ENCODE measurements at places on chromosomes 16 and 17.
A peak's percentile ranks its signal among the peaks of the same experiment; 100 is the strongest.

- no peak for DNase-seq
Observed at GRCh38 chr17:31425282-31426040, 34.0 kb downstream of the RAB11FIP4 start.

GRCh38 chr16:72620348-72620747 is 427.6 kb downstream of the ZFHX3 start:
- no peak for DNase-seq

- no peak for DNase-seq
Observed at GRCh38 chr17:74316220-74316619, 9.8 kb upstream of the KIF19 start.

- no peak for DNase-seq
Observed at GRCh38 chr16:70691223-70692129, 5.6 kb upstream of the MTSS2 start.

DNA sequence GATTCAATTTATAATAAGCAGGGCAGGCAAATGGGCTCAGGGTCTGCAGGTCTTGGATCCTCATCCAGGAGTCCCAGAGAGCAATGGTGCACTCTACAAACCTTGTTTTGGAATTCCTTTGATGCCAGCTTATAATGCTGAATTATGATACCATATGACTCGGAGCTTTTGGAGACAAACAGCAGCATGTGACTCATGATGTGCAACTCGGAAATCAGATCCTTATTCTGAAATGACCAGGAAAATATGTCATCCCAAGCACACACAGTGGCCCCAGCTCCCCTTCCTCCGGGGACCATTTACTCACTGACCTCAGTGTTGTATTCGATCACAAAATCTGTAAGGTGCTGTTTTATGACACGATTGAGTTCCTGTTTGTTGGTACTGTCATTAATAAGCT is 20.2 kb upstream of the UMOD start:
- DNase-seq: no peak

DNA sequence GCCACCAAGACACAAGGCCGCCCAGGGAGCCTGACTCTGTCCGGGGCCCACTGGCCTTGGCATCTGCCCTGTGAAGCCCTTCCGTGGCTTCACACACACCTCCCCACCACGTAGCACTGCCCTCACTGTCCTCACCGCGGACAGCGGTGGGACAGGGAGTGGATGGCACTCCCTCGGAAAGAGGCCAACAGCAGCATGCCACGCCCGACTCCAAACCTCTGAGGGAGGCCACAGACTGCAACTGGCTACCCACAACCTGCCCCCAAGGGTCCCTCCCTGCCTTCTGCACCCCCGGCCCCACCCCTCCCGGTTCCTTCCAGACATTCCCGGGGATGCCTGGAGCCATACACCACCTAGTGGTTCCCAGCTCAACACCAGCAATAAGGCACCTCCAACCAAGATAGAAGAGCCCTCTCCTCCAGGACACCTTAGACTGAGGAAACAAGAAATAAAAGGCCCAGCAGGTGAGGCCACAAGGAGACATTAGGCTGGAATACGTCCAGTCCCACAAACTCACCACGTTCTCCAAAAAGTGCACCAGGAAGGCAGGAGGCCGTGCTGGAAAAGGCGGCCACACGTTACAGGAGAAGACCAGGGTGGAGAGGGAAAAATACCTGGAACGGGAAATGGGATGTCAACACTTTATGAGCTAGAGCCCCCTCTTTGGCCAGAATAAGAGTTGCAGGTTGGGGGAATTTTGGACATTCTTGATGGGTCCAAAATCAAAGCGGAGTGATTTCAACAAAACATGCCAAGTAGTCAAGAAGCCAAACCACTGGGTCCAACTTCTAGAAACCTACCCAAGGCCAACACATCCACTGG is 310.0 kb downstream of the SOX9 start:
- DNase-seq: no peak

- no peak for DNase-seq
Observed at GRCh38 chr17:31488982-31489294, 97.5 kb downstream of the RAB11FIP4 start.

- no peak for DNase-seq
Observed at GRCh38 chr17:68972119-68972704, 17.0 kb upstream of the ABCA8 start.

DNA sequence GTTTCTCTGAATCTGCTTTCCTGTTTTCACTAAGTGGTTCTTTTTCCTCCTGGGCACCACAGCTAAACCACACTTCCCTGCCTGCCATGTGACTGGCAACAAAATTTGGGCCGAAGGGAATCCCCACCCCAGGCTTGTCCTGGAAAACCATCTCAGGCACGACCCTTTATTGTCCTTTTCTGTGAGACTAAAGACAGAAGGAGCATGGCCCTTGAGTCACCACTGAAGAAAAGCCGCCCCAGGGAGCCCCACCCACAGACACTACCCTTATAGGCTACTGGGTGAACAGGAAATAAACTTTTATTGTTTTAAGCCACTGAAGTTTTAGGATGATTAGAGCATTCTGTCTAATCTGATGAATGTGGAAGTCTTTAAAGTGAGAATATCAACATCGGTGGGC is 88.6 kb upstream of the BRD7 start:
- no peak for DNase-seq

DNA sequence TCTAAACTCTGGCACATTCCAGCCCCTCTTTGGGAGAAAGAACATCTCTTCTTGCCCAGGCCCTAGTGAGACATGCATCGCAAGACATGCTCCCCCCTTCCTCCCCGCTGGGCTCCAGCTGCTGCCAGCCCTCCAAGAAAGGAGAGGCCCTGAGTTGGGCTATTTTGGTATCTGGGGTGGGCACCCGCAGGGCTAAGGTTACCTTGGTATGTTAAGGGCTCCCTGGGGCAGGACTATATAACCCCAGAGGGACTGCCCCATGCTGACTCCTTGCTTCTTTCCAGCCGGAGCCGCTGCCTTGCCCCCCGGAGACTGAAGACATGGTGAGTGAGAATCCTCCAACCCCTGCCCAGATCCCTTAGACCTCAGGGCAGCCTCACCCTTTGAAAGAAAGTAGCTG is at the start of gene MYL11:
TSS of gene MYL11 (plus strand) at position 265 of the 400 bp plus-strand sequence. CDS start at position 321, 56 bp downstream.
- DNase-seq: no peak

DNA sequence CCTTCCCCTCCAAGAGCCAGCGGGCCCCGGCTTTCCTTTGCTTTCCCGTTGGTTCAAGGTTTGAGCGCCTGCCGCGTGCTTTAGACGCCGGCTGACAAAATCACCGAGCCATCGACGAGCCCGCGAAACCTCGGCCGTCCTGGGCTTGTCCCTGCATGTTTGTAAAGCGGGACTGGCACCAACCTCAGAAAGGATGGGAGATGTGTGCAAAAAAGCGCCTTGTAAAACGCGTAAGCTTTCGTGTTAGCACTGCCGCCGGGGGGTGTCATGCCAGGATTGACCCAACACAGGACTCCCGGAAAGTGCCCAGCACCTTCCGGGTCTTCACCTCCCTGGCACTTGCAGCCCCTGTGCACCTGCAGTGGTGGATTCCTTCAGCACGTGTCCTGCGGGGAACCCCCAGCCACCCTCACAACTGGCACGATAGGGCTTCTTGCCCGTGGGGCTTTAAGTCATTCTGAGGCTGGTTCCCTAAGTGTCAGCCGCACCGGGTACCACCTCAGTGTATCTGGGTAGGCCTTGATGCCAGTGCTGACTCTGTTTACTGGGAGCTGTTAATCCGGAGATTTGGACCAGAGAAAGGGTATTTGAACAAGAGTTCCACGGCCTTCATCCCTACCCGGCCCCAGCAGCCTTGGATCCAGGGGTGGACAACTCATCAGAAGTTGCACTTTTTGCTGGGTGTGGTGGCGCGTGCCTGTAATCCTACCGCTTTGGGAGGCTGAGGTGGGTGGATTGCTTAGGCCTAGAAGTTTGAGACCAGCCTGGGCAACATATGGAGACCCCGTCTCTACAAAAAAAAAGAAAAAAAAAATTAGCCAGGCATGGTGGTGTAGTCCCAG is 817 bp downstream of the NDUFAF8 start:
- peak; percentile 27 for DNase-seq

GRCh38 chr16:50615891-50616290 is 65.2 kb downstream of the SNX20 start:
- DNase-seq: no peak

- no peak for DNase-seq
Observed at GRCh38 chr17:76527430-76528111, 9.9 kb downstream of the CYGB start.

GRCh38 chr17:80866050-80866793 is 125.4 kb upstream of the CHMP6 start:
- peak; percentile 52 for DNase-seq

DNA sequence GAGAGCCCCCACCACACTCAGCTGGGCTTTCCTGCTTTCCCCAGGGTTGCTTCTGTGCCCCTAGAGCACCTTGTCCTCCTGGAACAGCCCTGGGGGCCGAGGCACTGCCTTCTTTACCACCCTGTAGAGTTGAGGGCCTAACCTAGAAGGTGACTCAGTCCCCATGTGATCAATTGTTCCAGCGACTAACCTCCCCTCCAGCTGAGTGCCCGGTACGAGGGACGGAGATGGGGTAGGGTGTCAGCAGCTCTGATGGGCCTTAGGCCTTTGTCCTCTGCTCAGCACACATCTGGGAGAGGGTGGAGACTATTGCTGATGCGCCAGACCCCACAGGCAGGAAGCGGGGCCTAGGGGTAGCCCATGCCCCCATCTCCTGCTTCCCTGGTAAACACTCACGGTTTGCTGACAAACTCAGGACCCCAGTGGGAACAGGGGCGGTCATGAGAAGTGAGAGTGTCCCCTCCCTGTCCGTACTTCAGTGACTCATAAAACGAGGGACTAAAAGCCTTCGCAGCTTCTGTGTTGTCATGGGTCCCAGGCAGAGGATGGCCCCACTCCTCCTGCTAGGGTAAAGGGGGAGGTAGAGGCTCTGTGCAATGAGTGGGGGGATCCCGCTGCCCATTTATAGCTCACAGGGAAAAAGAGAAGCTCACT is 33.1 kb downstream of the NECAB2 start:
- no peak for DNase-seq

GRCh38 chr16:64809876-64810629 is 311.8 kb downstream of the CDH11 start:
- DNase-seq: no peak

DNA sequence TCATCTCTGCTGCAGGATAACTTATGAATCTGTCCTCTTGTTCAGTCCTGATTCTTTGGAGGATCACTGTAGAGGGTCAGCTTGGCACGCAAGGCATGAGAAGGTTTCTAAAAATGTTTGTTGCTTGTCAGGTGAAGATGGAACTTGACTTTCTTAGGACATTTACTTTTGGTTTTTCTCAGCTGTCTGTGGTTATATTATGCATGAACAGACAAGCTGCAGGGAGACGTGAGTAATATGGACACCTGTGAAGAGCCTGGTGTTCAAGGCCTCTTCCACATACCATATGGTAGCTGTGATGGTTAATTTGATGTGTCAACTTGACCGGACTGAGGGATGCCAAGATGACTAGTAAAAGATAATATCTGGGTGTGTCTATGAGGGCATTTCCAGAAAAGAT is 270.2 kb upstream of the CPHXL start:
- no peak for DNase-seq

- no peak for DNase-seq
Observed at GRCh38 chr16:1659031-1659430, 19.0 kb upstream of the JPT2 start.

DNA sequence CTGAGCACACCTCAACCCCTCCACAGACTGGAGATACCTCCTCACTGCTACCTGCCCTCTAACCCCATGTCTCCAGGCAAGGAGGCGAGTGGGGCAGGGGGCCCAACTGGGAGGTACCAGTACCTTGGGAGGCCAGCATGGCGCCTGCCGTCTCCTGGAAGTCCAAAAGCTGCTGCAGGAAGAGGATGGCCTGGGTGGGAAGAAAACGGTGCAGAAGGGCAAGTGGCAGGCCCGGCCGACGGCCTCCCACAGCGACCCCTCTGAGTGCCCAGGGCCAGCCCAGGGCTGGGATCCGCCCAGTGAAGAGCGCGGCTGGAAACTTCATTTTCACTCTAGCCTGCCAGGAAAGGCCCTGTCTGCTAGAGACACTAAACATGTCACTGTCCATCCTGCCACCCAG is 8.5 kb downstream of the ZACN start:
- DNase-seq: no peak

DNA sequence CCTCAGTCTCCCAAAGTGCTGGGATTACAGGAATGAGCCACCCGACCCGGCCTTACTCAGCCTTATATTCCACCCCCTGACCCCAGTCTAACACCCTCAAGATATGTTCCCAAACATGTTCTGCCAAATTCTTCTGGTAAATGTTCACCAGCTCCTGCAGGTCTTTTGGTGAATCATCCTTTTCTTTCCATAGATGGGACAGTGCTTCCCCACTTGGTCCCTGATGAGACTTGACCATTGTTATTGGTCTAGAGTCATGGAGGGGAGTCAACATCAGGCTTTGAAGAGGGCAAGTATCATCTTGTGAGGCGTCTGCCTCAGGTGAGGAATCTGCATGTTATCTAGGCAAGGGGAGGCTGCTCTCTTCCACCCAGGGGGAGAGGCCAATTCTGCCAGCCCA is 10.4 kb upstream of the RUNDC3A start:
- no peak for DNase-seq

DNA sequence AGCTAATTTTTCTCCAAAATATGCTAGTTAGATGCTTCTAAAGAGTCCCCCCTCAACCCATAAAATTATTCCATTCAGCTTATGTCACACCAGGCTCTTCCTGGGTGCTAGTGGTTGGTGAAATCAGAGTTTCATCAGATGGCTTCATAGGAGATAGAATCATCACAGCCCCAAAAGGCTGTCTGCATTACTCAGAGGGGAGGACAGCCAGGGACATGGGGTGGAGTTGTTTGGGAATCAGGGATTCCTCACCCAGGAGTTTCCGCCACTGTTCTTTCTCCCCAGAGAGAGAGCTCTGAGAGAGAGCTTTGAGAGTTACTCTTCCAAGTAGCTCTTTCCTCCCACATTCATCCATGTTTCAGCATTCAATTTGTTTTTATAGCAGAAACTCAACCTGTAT is 288 bp upstream of the KRT34 start:
- DNase-seq: no peak

- DNase-seq: no peak
Observed at GRCh38 chr17:60989846-60990245, 312.2 kb downstream of the BCAS3 start.

DNA sequence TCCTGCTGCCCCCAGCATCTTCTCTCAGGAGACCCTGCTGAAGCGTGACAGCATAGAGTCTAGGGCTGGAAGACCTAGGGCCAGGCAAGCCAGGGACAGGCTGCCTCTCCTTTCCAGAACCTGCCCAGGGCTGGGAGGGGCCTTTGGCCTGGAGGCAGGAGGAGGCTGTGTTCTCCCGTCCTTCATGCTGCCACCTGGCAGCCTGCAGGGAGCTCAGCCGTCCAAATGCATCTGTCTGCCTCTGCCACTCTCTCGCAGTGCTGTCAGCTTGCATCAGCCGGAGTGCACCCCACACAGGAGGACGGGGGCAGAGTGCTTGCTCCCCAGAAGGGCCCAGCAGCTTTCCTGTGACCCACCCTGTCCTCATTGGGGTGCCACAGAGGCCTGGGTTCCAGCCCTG is 31.3 kb downstream of the ARHGAP23 start:
- DNase-seq: no peak

- DNase-seq: no peak
Observed at GRCh38 chr17:34530918-34531317, 48.5 kb upstream of the TMEM132E start.

Measured in stimulated activated CD4-positive, alpha-beta T cell treated with anti-CD3 and anti-CD28 coated beads, Interleukin-1b, Interleukin-23, amount 100 ng/mL, for 1 hour (primary cell).